KBM-7 (cell line): ENCODE measurements at places on chromosomes 2 and 18.

DNA sequence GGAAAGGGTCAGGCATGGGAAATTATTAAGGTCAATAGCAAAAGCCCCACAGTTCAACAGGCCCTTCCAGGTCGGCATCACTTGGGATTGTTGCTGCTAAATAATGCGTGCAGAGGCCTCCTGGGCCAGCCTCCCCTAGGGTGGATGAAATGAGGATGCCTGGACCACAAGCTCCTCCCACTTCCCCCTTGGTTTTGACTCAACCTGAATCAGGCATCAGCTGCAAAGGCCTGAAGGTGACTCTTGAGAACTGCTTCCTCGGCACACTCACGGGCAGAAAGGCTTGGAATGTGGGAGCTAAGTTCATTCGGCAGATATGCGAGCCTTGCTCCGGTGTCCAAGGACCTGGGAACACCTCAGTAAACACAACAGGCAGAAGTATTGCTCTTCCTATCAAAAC, 69.3 kb downstream of the MBP start:
- DNase-seq: peak; percentile 77

DNA sequence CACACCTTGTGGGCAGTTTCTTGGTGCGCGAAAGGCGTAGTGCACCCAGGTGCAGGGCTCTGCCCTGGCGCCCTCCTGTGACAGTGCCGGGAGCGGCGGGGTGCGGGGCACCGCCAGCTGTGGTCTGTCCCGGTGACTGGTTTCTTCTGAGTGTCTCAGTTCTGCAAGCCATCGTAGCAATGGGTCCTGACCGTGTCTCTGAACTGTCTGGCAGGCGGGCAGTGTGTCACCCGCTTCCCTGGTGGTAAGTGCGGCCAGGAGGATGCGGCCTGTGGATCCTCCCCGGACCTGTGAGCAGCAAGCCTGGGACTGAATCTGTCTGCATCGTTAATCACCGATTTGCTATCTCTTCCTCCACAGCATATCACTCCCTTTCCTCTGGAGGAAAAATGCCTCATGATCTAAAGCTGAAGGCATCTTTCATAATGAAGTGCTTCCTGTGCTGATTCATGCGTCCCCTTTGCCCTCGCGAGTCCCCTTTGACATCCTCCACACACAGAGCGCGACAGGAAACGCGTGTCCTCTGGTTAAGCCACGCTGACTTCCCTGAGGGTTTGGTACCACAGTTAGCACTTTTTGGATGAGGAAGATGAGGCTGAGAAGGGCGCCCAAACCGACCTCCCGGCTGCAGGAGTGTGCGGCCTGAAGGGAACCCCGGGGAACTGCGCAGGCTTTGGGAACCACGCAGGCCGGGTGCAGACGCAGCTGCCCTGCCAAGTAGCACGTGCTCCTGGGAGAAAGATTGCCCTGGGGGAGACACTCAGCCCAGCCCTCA, 416.0 kb upstream of the HS6ST1 start:
- DNase-seq: peak; percentile 91

GRCh38 chr2:10561288-10562035, 113.3 kb upstream of the ODC1 start:
- no peak for DNase-seq

DNA sequence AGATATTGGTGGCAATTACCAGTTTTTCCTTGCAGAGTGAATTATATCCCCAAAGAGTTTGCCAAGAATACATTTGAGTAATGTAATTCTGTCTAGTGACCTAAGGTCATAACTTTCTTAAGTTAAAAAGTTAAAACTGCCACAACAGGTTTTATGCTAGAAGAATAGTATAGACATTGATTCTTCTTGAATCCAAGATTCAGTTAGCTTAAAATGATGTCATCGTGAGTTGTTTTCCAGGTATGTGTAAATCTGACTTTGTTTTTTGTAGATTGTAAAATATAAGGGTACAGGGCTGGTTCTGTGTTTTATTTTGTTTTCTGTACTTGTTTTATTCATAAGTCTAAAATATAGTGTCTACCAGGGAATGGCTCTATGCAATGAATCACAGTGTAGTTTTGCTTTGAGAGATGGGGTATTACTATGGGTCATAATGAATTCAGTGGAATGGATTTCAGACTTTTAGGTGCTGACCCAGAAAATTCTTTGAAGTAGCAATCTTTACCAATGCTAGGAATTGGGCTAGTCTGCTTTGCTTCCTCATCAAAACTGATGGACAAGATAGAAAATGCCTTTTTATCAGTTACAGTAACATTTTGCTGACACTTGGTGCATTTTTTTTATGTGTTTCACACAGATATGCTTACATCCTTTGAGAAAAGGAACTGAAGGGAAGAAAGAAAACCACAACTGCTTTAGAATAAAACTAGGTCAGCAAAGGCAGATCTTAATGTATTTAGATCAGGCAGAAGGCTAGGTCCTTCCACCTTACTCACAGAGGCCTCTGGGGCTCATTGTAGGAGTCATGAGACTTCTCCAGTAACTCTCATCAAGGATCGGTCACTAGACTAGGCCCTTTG, 20.8 kb upstream of the MGAT5 start:
- peak; percentile 55 for DNase-seq

GRCh38 chr2:41379496-41380221, 668.2 kb upstream of the PKDCC start:
- no peak for DNase-seq

GRCh38 chr2:100214265-100214971, 72.0 kb upstream of the AFF3 start:
- peak; percentile 19 for DNase-seq

DNA sequence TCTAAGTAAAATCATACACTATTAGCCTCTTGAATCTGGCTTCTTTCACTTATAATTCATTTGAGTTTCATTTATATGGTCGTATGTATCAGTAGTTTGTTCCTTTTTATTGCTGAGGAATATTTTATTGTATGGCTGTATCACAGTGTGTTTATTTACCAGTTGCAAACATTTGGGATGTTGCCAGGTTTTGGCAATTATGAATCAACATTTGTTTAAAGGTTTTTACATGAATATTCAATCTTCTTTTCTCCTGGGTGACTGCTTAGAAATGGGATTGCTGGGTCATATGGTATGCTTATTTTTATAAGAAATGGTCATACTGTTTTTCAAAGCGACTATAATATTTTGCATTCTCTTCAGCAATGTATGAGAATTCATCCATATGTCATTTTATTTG, 107.9 kb downstream of the PMAIP1 start:
- no peak for DNase-seq

DNA sequence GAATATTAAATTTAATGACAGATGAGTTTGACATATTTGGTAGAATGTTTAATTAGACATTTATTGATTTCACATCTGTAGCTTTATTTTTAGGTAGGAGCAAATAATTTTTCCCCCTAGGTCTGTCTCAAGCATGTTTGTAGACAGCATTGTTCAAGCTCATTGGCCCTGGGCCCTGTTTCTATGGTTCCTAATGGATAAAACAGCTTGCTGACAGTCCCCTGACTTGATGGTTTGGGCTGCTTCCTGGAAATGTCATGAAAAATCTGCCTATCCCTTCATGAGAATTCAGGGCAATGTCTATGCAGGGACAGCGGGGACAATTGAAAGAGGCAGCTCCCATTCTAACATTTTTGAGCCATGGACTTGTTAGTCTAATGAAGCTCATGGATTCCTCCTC, 14.6 kb upstream of the MEP1B start:
- DNase-seq: no peak

GRCh38 chr2:3504741-3505140, 14.6 kb downstream of the ADI1 start:
- no peak for DNase-seq

DNA sequence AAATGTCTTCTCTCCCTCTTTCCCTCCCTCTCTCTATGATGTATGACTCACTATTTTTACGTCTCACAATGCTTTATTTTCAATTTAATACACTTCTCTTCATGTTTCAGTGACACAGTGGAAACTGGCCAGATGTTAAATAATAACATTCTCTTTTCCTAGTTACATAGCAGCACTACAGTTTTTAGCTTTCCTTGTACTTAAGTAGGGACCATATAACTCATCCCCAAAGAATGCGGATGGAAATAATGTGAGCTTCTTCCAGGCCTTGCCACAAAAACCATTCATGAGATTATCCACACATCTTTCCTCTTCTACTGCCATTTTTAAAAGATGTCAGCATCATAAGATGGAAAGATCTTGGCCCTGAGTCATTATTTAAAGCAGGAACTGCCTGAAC, 789.4 kb downstream of the LRP1B start:
- no peak for DNase-seq

- DNase-seq: peak; percentile 69
Observed at GRCh38 chr2:191565647-191566198, 112.2 kb upstream of the NABP1 start.

GRCh38 chr2:637406-637776, 39.8 kb downstream of the TMEM18 start:
- no peak for DNase-seq

DNA sequence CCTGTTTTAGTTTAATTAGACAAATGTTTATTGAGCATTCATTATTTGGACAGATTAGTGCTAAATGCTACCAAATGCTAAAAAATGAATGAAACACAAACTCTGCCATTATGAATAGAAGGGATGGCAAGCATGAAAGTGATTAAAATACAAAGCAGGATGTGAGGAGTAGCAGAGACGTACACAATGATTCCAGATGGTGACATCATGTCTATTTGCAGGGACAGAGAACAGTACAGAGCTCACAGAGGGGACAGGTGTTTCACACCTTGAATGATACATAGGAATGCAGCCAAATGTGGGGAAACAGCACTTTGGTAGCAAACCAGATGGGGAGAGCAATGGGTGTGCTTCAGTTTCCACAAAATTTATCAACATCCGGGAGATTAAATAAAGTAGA, 76.3 kb downstream of the CD226 start:
- no peak for DNase-seq

- no peak for DNase-seq
Observed at GRCh38 chr2:181459621-181460021, 2.4 kb downstream of the ITGA4 start.

GRCh38 chr2:19850056-19851050, 51.4 kb downstream of the TTC32 start:
- DNase-seq: no peak

DNA sequence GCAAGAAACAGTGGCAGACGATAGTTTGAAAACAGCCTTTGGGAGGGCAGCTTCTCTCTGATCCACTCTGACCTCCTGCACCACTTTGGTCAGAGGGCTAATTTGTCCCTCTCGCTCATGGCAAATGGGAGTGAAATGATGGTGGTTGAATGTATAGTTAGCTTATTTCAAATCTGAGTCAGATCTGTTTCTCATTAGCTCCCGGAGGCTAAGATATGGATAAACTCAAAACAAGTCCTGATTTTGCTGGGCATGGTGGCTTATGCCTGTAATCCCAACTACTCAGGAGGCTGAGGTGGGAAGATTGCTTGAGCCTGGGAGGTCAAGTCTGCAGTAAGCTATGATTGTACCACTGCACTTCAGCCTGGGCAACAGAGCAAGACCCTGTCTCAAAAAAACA, 145.0 kb downstream of the ALK start:
- no peak for DNase-seq

GRCh38 chr2:190261851-190262250, 57.8 kb downstream of the HIBCH start:
- DNase-seq: no peak

DNA sequence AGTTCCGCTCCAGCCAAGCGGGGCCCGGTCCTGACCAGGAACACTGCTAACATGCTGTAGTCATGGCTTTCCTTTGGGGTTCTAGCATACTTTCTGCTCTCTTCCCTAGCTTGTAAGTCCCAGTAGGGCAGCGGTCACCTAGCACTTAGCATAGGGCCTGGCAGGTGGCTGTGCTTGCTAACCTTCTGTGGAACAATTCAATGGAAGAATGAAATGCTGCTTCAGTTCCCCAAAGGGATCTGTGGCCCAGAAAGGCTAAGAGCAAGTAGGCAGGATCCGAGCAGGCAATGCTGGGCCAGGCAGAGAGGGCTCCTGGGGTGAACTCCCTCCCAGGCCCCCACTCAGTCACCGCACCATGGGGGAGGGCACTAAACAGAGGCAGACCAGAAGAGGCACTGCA, 266.8 kb downstream of the CELF4 start:
- DNase-seq: no peak
